ENCODE measurements at places on chromosomes 11 and 22. TPM values are rescaled to one million over a fixed set of nuclear protein-coding genes. Genes with fewer than 3 reads are reported as not detected.

ALKBH3 gene
- polyA plus RNA-seq: 35.0 TPM

PRMT3 gene
- polyA plus RNA-seq: 14.8 TPM

OOSP4A gene
- polyA plus RNA-seq: not detected

RSF1 gene
- polyA plus RNA-seq: 26.5 TPM

RRP7A gene
- polyA plus RNA-seq: 21.8 TPM

EMID1 gene
- 1.1 TPM for polyA plus RNA-seq

SAMM50 gene
- 61.7 TPM for polyA plus RNA-seq

FOSL1 gene
- 16.1 TPM for polyA plus RNA-seq

OR51A2 gene
- not detected for polyA plus RNA-seq

CDC42EP1 gene
- polyA plus RNA-seq: 18.4 TPM

OR8D4 gene
- polyA plus RNA-seq: not detected

PAX6 gene
- polyA plus RNA-seq: not detected

TIGD3 gene
- 0.11 TPM for polyA plus RNA-seq

SEPTIN5 gene
- 15.5 TPM for polyA plus RNA-seq

Data from AG04450 (cell line).